ENCODE measurements at places on chromosomes 2 and 18.

DNA sequence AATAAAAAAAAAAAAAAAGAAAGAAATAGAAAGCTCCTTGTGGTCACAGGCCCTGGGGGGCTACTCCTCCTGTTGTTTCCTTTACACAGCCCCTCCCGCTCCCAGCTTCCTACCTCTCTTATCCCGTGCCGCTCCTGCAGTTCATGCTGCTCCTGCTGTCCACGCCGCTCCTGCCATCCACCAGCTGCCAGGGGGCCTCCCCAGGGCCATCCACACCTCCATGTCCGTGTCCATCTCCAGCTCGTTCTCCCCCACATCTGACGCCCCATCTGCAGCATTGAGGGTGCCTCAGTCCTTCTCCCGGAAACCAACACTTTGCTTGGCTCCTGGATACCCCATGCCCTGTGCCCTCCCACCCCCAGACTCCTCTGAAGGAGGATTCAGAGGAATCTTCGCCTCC is 191.7 kb downstream of the EIPR1 start:
- no peak for DNase-seq

DNA sequence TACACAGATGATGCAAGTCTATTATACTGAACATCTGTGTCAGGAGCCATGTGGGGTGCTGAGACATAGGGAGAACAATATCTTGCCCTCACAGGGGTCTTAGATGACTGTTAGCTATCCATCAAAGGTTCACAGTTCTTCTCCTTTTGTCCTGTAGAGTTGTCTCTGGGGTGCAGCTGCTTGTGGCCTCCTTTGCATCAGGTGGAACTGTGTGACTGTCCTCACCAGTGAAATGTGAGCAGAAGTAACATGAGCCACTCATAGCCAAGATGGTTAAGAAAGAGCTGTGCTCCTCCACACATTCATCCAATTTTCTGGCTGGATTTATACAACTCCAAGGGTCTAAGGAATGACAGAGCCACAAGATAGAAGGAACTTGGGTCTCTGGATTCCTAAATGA is 56.0 kb upstream of the ST8SIA3 start:
- no peak for DNase-seq

GRCh38 chr2:60472041-60472440 is 81.4 kb downstream of the BCL11A start:
- no peak for DNase-seq

GRCh38 chr18:6733758-6734157 is 4.2 kb downstream of the ARHGAP28 start:
- DNase-seq = no peak

GRCh38 chr2:227860221-227860641 is 11.2 kb upstream of the DAW1 start:
- no peak for DNase-seq

GRCh38 chr2:146604521-146604920 is 1240.3 kb upstream of the ACVR2A start:
- no peak for DNase-seq

DNA sequence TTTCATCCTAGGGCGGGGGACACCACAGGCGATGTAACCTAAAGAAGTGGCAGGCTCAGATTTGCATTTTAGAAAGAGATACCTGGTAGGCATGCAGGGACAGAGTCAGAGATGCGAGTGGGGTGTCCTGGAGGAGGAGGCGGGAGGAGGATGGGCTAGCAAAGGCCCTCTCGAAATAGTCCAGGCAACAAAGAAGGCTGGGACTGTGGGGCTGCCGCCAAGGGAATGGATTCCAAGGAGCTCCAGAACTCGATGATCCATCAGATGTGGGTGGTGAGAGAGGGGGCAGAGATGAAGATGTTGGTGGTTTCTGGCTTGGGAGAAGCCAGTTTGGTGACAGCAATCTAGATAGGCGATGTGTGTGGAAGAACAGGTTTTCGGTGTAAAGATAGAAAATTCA is 12.5 kb upstream of the INPP5D start:
- no peak for DNase-seq

GRCh38 chr2:195601361-195601760 is 55.7 kb upstream of the SLC39A10 start:
- DNase-seq = no peak

- DNase-seq = no peak
Observed at GRCh38 chr2:36478332-36478738, 119.6 kb downstream of the FEZ2 start.

GRCh38 chr18:53385889-53386288 is 838.6 kb downstream of the MBD2 start:
- DNase-seq = no peak

DNA sequence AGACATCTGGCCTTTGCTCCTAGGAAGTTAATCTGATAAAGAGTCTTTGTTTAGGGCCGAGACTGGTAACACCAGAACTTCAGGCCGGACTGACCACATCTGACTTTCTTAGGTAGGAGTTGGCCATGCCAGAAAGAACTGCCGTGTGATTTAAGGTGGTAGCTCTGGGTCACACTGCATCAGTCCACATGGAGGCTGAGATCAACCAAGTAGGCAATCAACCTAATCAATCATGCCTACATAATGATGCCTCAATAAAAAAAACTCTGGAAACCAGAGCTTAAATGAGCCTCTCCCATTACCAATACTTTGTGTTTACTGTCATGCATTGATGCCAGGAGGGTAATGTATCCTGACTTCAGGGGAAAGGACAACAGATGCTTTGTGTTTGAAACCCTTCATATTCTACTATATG is 44.1 kb upstream of the ORC2 start:
- DNase-seq = no peak

DNA sequence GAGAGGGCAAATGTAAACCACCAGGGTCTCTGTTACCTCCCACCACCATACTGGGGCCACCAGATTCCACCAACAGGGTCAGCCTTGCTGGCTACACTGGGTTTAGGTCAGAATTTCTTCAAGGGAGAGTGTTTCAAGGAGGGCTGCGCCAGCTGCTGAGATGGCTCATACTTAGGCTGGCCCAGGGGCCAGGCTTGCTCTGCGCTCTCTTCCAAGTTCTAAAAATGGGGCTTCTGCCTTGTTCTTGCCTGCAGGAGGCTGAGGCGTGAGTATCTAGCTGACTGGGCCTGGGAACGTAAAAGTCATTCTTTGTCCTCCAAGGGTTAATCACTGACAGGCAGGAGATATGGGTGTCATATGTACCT is 28.1 kb downstream of the MRPL33 start:
- no peak for DNase-seq

DNA sequence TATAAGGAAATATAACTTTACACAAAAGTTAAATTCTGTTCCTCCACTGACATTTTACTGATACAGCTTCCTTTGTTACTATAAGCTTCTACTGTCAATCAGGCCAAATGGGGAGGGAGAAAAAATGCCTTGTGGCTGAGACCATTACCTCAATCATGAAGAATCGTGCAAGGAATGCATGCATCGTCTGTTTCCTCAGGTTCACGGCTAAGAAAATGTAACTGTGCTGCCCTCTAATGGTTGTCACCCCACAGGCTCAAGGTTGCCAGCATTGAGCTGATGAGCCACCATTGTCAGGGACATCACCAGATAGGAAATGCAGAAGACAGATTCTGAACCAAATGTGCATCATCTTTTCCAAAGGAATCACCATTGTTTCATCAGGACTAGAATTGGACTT is 426.9 kb downstream of the CDH2 start:
- no peak for DNase-seq

DNA sequence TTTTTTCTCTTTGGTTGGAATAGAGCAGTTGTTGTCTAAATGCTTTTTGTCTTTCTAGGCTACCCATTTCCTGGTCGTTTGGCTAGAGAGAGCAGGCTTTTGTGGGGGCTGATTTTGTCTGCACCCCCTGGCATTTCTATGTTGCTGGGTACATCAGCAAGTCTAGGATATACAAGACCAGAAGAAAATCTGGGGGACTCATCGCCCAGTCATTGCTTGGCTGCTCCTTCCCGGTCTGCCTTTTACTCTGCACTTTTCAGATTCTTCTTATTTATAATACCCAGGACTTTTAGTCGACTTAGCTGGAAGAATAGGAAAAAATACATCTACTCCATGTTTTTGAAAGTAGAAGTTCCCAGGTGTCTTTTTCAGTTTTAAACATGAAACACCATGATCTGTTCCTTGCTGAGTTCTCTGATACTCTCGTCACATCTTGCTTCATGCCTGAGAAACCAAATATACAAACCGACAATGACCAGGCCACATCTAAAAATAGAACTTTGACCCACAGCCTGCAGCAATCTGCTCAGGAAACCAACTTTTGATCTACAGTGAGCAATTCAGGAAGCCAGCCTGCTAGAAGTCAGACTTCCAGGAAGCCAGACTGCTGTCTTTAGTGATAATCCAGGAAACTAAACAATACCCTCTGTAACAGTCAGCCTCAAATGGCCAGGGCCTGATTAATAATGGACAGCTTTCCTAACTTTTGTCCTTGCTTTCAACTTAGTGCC is 163.8 kb upstream of the MEX3C start:
- no peak for DNase-seq

GRCh38 chr2:27408601-27409320 is 630 bp downstream of the PPM1G start:
- no peak for DNase-seq

DNA sequence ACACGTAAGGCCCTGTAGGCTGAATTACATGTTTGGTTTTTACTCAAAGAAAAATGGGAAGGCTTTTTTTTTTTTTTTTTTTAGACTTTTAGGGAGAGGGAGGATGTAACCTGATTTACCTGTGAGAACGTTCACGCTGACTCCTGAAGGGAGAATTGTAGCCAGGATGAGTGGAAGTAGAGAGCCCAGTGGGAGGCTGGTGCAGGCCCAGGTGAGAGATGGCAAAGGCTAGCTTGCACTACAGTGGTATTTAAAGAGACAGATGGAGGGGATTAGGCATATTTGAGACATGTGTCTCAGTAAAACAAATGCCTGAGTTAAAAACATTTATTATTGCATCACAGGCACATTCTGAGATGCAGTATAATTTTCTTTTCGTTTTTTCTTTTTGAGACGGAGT is 107.9 kb downstream of the CCDC85A start:
- DNase-seq = no peak

DNA sequence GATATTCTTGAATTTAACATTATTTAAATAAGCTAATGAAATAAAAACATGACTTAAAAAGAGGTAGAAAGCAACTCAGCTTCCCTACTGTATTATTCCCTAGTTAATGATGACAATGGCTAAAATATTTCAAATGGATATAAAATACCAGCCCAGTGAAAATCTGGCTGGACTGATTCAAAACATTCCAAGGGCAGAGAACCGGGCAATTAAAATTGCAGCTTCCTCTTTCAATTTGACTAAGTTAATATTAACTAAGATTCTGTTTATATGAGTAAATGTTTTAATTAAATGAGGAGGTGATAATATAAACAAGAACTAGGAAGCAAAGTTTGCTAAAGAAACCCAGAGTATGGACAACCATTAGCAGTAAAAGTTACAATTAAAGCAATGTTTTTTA is 65.6 kb downstream of the RAPH1 start:
- DNase-seq = no peak
